KBM-7 (cell line): ENCODE measurements at places on chromosomes 7 and 10.

GRCh38 chr7:1458683-1459511, at the start of gene MICALL2:
TSS of gene MICALL2 (minus strand) at chr7:1459470. CDS start at chr7:1459326, 144 bp downstream.
- DNase-seq: peak; percentile 54

GRCh38 chr10:45557275-45557905, 115.2 kb downstream of the ZFAND4 start:
- DNase-seq: peak; percentile 85

DNA sequence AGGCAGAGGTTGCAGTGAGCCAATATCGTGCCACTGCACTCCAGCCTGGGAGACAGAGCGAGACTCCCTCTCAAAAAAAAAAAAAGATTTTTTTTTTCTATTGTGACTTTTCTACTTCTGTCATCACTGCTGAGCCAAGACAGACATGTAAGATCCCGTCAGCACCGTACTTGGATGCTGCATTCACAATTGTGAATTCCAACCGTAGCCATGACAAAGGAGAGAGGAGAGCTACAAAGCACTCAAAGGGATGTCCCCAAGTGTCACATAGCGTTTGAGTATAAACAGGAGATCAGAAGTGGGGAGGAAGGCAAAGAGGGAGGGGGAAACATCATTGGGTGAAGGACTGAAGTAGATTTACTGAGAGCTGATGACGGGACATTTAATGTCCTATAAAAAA, 144.2 kb downstream of the PRPF18 start:
- no peak for DNase-seq

DNA sequence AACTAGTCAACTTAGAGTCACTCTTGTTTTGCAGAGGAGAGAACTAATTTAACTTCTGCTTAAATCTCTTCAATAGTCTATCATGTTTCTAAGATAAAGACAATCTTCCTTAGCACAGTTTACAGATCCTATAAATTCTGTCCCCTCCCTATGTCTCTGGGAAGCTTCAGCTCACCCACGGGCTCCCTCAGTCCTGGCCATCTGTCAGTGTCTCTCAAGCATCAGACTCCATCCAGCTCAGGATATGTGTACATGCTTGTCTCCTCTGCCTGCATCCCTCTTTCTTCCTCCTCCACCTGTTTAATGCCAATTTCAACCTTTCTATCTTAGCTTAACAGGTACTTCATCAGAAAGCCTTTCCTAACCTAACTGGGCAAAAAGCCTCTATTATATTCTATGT, 177.1 kb upstream of the PTER start:
- no peak for DNase-seq

DNA sequence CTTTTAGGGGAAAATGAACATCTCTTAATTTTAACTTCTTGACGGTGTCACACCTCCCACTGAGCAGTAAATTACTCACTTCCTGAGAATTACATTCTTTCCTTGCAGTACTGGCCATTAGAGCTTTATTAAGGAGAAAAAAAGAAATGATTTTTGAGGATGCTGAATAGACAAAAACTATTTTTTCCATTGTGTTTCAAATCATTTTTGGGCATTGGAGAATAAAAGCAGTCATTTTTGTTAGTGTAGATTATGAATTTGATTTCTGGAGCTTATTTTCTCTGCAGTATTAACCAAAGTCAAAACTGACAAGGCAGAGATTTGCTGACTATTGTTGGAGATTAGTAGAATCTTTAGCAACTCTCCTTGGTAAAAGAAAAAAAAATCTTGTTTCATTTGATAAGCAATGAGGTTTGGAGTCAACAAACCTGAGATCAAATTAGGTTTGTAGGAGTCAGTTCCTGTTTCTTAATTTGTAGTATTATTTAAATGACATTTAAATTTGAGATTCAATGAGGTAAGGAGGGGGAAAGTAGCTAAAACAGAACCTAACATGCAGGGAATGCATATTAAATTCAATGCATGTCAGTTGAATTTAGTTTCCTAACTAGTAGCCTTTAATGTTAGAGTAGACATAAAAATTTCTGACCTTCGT, 70.6 kb downstream of the AP3M1 start:
- DNase-seq: no peak

DNA sequence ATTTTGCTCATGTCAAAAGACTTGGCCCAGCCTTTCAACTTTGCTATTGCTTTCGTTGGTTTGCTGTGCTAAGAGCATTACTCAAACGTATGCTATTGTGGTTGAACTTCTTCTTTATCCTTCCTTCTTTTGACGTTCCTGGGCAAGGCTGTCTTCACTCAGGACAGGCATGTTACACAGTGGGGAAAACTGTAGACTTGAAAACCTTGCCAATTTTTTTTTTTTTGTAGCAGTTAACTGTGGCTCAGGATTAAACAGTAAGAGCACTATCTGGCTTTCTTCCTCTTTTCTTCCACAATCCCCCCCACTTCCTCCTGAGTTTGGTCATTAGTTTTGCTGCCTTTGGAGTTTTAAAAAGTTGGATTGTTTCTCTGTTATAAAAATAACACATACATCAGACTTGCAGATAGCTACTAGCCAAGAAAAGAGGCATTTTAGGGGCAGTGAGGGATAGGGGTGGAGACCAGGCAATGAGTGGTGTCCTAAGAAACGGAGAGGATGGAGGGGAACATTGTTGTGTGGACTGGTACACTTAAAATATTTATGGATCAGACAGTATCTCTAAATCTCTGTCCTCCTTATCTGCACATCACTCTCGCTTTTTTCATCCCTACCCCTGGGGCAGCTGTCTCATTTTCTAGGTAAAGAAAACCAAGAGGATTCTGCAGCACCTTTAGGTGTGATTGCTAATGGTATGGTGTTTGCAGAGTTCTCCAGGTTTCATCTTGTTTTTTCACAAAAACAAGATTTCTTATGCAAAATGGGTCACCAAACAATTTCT, 181.7 kb downstream of the LRMDA start:
- DNase-seq: peak; percentile 91

GRCh38 chr10:34434119-34434594, 380.9 kb downstream of the PARD3 start:
- DNase-seq: no peak

- no peak for DNase-seq
Observed at GRCh38 chr10:113420733-113421675, 131.8 kb upstream of the HABP2 start.

- no peak for DNase-seq
Observed at GRCh38 chr10:72685264-72685921, 6.5 kb upstream of the MCU start.

DNA sequence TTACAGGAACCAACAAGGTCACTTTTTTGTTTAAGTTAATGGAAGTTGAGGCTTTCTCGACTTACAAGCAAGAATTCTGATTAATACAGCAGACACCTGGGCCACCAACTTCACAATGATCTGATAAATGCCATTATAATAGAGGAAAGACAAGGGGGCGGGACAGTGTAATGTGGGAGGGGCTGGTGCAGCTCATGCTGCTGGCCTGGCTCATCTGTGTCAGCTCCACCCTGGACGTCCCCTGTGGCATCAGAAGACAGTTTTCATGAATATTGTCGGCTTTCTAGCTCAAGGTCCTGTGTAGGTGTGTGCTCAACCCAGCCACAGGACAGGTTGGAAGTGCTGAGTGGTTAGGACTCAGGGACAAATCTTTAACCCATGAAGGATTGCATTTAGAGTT, 57.0 kb downstream of the MTURN start:
- no peak for DNase-seq

DNA sequence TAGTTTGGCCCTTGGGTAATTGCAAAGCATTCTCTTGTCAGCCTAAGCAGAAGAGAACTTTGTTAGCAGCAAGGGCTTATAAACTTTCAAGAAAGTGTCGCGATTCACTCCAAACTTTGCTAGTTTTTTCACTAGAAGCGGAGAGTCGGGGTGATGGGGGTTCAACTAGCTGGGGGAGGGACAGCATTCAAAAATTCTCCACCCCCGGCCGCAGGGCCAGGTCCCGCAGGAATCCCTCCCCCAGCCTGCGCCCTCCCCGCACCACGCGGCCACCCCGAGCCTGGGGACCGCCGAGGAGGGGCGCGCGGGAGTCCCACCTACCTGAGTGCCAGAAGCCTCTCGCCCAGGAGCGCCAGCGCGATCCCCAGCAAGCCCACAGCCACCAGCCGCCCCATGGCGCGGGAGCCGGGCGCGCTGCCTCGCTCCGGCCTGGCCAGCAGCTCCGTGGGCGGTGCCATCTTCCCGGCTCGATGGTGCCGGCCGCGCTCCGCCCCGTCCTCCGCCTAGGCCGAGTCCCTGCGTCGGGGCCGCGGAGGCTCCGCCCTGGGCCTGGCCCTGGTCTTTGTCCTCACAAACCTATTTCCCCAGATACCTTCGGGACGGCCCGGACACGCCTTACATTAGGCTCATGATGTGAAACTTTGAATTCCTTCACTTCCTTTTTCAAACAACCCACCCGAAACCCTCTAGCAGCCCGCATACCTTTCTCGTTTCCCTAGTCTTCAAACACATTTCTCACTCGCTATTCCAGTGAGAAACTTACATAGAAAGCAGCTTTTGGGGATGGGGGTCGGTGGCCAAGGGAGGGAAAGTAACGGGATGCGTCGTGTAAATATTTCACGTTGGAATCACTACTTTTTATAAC, at the start of gene PON2:
PON2 (minus strand) TSS at position 472 of the 865 bp plus-strand sequence; CDS start at position 395, 77 bp downstream.
- peak; percentile 86 for DNase-seq

- no peak for DNase-seq
Observed at GRCh38 chr7:70142247-70142932, 544.1 kb downstream of the AUTS2 start.

DNA sequence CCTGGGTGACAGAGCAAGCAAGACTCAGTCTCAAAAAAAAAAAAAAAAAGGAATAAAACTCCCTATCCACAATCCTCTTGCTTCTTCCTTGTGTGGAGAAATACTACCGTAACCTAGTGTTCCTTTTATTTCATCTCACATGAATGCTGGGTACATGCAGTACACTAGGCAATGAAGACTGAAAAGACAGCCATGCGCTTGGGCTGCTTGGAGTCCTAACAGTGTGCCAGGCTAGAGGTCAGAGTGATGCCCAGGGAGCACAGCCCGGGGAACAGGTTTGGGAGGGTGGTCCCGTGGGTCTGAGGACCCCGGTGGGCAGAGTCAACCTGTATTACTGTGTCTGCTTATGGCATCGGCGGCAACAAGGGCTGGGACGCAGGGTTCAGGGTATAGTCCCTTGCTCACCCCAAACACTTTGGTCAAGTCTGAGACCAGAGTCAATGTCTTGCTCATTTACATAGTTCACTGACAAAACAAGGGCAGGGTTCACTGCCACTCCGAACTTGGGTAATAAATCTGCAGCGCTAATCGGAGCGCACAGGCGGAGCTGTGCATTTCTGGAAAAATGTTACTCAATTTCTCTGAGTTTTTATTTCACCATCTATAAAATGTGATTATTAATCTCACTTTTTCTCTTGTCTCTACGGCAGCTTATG, 118.0 kb downstream of the CLEC2L start:
- no peak for DNase-seq

GRCh38 chr7:115475206-115475605, 553.3 kb downstream of the MDFIC start:
- DNase-seq: peak; percentile 52

DNA sequence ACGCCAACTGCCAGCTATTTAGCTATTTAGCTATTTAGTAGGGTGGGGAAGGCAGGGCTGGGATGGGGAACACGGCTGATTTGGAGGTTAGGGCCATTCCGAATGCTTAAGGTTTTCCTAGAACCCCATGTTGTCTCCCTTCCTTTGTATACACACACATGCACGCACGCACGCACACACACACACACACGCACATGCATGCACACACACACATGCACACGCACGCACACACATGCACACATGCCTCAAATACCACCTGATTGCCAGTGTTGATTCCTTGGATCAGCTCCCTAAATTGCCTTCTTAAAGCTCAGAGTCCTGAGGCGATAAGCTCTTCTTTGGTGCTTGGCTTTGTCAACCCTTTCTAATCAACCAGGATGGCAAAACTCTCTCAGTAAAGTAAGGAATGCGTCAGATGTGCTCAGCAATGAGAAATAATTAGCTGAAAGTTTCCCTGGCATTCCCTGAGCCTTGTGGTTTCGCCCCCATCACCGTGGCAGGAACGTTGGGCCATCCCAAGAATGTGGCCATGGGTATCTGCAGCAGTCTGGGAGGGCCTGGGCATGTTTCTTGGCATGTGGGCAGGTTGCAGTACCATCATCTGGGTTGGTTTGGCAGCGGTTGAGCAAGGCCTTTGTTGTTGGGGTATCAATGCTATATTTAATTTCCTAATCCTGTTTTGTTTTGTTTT, 305.6 kb downstream of the LRMDA start:
- no peak for DNase-seq

DNA sequence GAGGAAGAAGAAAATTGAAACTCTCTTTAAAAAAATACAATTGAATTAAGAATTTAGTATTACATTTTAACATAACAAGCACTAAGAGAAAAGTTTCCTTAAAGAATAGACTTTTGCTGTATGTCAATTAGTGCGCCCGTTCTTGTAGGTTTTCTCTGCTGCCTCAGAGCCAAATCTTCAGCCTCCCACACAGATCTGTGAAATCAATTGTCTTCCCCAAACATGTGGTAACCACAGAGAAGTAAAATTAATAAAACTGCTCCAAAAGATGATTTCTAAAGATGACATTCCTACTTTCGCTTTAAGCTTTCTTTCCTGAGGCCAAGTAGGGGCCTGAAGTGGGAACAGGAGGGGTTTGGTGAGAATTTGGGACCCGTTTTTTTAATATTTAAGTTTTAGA, 113.2 kb upstream of the ADO start:
- no peak for DNase-seq

GRCh38 chr7:135094472-135095237, 53.2 kb upstream of the TMEM140 start:
- no peak for DNase-seq

DNA sequence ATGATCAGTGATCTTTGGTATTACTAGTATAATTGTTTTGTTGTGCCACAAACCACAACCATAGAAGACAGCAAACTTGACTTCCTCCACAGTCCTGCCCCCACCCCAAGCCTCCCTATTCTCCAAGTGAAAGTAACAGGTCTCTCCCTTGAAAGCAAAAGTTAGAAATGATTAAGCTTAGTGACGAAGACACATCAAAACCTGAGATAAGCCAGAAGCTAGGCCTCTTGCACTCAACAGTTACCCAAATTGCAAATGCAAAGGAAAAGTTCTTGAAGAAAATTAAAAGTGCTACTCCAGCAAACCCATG, 7.5 kb downstream of the SAR1A start:
- DNase-seq: peak; percentile 20
